ENCODE measurements at places on chromosomes 2 and 18. TPM values are rescaled to one million over a fixed set of nuclear protein-coding genes. Genes with fewer than 3 reads are reported as not detected.

- no peak for DNase-seq
Observed at GRCh38 chr2:165471349-165471950, 2.0 kb downstream of the CSRNP3 start.

DNA sequence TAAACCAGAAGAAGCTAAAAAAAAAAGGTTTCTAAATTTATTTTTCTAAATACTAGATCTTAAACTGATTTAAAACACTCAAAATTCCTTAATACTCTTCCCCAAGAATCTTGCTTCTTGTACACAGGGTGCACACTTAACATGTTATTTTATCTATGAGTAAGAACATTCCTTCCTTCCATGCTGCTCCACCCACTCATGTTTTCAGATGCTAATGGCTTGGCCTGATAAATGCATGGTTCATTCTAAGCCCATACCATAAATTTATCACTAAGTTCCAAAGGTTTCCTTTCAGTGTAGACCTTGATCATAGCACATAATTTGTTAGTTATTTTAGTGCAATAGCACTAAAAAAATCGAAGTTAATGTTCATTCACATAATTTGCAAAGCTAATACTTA lies 8.1 kb downstream of the FBXO48 start:
- no peak for DNase-seq

- peak; percentile 60 for DNase-seq
Observed at GRCh38 chr2:97699765-97700444, 13.5 kb upstream of the ZAP70 start.

DNA sequence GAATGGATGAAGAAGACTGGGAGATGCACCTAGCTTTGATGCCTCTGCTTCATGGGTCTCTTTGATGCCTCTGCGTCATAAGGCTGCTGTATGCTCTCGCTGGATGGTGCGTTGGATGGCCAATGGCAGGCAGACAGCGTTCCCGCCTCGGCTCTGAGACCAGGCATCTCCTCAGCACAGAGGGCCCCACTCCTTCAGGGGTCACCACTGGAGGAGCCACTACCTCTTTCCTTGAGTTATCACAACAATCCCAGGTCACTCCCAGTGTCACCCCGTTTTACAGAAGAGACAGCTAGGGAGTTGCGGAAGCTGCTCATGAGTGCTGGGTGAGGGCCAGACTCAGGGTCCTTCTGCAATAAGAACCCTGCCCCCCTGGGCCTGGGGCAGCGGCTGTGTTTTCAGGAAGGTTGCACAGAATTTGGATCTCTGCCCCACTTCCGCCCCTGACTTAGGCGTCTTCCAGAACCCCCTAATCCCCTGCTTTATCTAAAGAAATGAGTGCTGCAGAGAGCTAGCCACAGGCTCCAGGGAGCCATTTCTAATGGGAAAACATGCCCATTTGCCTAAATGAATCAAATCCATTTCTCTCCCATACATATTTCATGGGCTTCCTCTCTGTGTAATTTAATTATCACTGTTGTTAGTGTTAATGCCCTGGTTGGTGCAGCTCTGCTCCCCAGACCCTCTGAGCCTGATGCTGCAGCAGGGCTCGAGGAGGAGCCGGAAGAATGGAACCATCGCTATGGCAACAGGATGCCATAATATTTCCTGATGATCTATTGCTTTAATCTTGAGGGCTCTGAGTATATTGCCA lies 131.8 kb upstream of the HS6ST1 start:
- no peak for DNase-seq

DNA sequence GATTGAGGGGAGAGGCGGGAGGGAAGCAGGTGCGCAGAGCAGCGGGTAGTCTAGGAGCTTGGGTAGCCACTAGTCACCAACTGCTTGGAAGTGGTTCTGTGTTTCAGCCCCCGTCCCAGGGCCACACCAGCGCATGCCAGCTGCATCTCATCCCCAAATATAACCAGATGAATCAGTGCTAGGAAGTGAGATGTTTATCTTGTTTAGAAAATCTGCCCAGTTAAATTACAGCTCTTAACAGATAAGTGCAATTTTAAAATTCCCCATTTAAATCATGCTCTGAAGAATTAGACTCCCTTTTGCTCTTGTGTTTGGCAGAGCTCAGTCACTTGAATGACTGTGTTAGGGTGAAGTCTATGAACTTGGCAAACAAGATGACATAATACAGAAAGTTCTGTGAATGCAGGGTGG lies 193.8 kb downstream of the SEPTIN10 start:
- no peak for DNase-seq

DNA sequence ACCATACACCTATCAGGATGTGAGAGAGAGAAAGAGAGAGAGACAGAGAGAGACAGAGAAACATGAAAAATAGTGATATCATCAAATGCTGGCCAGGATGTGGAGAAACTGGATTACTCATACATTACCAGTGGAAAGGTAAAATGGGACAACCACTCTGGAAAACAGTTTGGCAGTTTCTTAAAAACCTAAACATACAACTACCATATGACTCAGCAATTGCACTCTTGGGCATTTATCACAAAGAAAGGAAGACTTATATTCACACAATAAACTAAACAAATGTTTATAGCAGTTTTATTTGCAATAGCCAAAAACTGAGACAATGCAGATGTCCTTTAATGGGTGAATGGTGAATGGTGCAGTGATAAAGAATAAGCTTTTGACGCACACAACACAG lies 29.1 kb downstream of the SLC4A3 start:
- no peak for DNase-seq

GRCh38 chr2:75580606-75581005 lies 19.9 kb upstream of the EVA1A start:
- no peak for DNase-seq

DNA sequence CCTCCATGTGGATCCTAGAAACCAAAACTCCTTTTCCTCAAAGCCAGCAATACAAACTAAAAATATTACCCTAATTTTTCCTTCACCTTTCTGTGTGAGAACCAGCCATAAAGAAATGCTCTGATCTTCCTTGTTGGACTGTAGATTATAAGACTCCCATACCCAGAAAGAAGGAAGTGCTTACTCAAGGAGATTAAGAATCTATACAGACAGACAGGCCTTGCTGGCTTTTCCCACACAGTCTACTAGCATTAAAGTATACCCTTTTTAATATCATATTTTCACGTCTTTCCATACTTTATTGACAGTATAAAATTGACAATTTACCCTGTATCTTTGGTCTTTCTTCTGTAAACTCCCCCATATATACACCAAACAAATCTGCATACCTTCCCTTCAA lies 139.0 kb downstream of the GULP1 start:
- DNase-seq, result no peak

DNA sequence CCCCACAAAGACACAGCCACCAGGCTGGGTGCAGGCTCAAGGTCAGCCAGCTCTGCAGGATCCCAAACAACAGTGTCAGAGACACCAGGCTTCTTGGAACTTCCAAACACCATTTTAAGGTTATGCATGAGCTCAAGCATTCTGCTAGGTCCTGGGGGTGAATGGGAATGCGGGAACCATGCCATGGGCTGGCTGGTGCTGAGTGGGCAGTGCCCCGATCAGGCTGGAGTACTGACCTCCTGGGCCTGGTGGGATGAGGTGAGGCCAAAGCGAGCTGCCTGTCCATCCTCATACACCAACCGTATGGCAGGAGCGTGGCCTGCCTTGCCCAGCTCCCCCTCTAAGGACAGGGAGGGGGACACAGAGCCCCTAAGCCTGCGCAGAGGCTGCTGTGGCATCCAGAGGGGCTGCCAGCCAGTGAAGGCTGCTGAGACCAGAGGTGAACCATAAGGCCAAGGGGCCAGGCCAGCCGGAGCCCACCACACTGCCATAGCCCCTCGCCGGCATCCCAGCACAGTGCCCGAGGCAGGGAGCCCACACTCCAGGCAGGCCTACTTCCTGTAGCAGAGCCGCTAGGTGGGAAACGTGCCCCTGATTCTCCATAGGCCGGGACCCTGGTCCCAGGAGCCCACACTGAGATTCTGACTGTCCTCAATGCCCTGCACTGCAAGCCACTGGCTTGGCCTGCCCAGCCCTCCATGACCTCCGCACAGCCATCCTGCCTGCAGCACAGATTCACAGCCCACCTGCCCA lies 135.0 kb downstream of the HDAC4 start:
- DNase-seq, result no peak

DNA sequence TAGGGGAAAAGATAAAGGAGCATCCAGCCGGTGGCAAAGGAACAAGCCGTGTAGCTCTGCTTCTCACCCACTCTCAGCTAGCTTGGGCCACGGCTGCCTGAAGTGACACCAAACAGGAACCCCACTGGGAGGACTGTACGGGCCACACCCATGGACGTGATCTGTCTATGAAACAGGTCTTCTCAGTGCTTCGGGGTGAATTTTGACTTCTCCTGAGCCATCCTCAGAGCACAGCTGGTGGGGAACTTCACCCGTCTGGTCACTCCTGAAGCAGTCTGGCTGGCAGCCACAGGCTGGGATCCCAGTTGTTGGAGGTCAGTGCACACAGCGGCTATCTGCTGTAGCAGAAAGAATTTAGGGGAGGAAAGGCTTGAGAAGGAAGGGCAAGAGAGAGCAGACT lies 223.8 kb downstream of the FAM210A start:
- no peak for DNase-seq

DNA sequence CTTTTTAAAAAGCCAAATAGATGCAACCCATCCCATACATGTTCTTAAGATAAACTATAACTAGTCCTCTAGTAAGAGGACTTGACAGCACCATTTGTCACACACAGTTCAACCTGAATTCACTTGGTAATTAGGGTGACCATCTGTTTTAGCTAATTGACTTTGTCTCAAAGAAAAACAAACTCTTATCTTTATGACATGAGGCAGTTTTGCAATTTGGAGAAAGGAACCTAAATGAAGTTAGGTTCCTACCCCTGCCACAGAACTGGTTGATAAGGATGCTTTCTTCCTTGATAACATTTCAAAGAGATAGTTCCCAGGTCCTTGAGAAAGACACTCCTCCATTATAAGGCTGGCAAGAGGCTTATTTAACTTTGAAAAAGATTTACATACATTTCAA lies 57.4 kb upstream of the LRRTM1 start:
- DNase-seq, result no peak

- DNase-seq, result no peak
Observed at GRCh38 chr2:233820774-233821105, 33.6 kb downstream of the HJURP start.

- no peak for DNase-seq
Observed at GRCh38 chr18:55838319-55838718, 250.3 kb upstream of the TCF4 start.

DNA sequence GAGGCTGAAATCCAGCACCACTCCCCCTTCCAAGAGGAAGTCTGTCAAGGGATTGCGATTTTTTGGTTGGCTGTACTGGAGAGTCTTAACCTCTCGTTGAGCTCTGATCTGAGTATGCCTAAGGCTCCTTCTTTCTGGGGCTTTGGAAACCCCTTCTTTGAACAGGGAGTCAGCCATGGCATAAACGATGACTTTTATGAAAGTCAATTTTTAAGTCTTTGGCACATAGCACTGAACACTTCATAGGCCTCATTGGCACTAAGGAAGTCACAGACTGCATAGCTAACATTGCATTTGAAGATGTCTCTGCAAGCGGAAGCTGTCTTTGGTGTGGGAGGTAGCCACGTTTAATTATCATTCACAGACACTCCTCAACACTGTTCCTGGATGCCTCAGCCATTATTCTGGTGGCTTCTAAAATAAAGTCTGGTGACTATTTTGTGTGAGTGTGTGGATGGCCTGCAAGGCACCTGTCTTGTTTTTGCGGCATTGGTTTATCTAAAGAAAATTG lies 148.2 kb upstream of the NCK2 start:
- DNase-seq, result no peak

DNA sequence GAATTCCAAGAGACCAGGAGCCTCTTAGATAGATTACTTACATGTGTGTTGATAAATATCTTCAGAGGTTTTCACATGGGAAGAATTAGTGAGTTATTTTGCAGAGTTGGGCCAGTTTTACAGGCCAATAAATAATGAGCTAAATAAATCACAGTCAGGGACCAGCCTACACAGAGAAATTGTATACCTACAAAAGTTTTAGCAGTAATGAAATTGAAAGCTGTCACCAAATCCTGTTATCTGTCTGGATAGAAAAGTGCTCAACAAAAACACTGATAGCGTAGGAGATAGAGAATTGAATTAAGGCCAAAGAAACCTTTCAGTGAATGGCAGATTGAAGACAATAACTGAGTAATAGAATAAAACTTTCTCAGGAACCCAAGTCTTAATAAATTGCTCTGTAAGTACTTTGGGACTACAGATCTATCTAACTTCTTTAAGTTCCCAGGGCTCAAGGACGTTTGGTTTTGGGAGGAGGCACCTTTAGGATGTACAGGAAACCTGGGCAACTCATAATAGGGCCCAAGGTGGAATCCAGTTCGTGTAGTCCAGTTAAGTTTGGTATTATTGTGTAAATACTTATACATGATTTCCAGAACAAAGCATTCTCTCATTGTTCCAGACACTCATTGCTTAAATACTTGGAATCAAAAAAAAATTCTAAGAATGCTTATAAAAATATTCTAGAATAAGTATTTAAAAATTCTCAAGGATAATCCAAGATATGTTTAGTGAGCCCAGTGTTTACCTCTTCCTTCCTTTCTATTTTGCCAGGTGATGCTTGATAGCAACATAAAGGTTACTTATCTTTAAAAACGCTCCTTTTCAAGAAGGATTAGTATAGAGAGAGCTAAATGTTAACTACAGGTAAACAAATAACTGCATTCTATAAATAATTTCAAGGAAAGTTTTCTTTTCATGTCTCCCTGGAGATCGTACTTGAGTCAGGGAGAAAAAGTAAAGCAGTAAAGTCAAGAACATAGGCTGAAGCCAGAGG lies 134.5 kb downstream of the NCKAP5 start:
- DNase-seq, result no peak

DNA sequence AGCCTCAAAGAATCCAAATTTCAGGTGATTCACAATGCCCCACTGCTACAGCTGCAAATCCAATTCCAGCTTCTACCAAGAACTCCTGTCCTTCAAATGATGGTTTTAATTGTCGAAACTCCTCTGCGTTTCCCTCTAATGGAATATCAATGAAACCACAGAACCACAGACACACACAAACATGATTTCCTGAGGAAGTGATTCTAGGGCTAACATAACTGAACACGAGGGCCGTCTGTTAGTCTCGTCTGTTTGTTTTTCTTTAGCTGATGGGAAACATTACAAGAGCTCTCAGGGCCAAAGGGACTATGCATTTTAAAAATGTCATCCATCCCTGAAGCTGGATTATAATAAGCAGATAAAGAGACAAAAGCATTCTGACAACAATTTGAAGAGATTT lies 59.4 kb downstream of the RNF152 start:
- DNase-seq, result no peak

BMP10 gene
- polyA plus RNA-seq, result not detected

SH2D6 gene
- 1.4 TPM for polyA plus RNA-seq

CFAP210 gene
- 0.34 TPM for polyA plus RNA-seq

RGPD6 gene
- 5.6 TPM for polyA plus RNA-seq

SNRPD1 gene
- polyA plus RNA-seq, result 356 TPM

All from A549 (cell line).